ENCODE measurements at places on chromosomes 6 and 20.
A peak's percentile ranks its signal among the peaks of the same experiment; 100 is the strongest.

DNA sequence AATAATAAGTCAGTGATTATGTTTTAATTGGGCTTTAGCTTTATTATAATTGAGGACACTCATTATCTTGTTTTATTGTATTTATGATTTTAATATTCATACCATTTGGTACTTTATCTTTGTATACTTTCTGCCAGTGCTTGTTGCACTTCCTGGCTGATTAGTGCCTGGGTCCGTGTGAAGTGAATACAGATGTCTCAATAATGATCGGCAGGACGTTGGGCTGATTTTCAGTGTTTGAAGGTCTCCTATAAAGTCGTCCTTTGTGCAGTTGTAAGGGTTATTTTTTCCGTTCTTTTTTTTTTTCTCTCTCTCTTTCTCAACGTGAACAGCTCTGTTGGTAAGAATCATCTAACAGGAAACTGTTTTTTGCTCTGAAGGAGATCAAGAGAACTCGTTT lies 450.0 kb upstream of the POU3F2 start:
- DNase-seq: no peak

DNA sequence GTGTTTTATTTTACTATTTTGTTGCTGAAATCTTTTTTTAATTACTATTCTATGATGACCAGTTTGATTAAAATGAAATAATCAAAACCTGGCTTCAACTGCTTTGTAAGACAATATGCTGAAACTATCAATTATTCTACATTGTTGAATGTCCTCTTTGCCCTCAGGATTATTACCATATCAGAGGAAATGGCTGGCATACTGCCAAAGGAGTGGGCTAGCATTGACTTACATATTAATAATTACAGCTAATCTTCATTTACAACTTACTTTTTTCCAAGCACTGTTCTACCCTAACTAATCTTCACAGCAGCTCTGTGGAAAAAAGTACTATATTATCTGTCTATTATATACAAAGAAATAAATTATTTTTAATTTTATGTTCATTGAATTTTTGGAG lies 560.5 kb downstream of the BCKDHB start:
- DNase-seq: no peak

- DNase-seq: no peak
These were observed 733 bp downstream of the ZBTB22 start for GRCh38 chr6:33316603-33317418.

GRCh38 chr20:13262671-13263360 lies 41.7 kb downstream of the ISM1 start:
- DNase-seq: no peak

DNA sequence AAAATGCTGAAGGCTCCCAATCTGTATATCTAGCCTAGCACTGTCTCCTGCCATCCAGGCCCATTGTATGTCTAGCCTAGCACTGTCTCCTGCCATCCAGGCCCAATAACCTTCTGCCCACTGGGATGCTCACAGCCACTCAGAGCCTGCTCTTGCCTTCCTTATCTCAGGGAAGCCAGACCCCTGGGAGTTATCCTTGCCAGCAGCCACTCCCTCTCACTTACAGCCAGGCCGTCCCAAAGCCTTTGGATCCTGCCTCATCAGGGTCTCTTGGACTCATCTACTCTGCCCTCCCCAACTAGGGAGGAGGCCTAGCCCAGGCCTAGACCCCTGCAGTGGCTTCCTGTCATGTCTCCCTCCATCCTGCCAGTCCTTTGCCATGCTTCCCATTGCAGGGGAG lies 37.3 kb downstream of the KIF3B start:
- no peak for DNase-seq

DNA sequence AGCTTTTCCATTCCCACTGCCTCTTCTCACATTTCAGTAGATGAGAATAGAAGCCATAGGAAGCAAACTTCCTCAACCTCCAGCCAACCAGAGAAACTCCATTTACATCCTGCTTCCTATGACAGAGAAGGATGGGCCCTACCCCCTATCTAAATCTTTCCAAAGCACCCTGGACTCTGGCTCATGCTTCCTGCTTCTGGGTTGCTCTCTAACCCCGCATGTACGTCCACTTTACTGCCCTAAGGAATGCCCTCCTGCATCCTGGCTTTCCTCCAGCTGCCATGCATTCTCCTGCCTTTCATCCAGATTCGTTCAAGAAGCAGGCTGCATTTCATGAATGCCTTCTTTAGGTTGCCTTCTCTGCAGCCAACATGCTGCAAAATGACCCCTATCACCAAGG lies 91.9 kb downstream of the FAM217A start:
- DNase-seq: no peak

GRCh38 chr6:103516336-103516735 lies 1343.4 kb downstream of the HACE1 start:
- no peak for DNase-seq

GRCh38 chr6:47780510-47781356 lies 1.1 kb upstream of the OPN5 start:
- DNase-seq: no peak

- no peak for DNase-seq
These were observed 70.8 kb upstream of the DYNLRB1 start for GRCh38 chr20:34445177-34446065.

DNA sequence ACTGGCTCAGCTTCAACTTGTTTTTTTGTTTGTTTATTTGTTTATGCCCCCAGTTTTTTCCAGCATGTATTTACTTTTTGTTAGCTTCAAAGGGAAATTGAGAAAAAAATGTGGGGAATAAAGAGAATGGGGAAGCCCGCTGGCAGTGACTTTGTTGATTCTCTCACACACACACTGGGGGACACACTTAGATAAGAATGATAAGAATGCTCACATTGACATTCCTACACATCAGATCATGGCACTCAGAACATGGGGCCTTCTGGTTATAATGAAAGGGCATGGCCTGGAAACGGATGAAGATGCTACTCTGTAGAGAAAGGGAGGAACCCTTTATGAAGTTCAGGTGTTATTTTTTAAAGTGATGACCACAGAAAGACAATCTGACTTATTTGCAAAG lies 15.6 kb upstream of the DAAM2 start:
- DNase-seq: no peak

DNA sequence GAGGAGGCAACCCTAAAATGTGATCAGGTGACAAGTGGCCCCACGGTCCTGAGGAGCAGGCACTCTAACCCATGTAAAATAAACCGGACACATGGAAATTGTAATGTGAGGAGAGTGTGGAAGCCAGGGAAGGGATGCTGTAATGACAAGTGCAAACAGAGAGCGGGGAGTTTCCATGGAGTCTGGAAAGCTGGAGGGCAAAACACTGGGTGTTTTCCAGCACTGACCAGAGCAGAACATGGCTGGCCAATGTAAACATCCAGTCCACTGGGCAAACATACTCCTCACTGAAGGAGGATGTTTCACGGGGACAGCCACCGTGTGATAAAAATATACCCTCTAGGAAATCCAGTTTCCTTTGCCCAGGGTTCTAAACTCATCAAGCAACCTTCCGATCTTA lies 219.0 kb upstream of the JARID2 start:
- no peak for DNase-seq

- DNase-seq: no peak
These were observed 28.8 kb downstream of the KIZ start for GRCh38 chr20:21154692-21155091.

GRCh38 chr6:28218312-28219248 lies 6.5 kb upstream of the ZSCAN9 start:
- DNase-seq: no peak

DNA sequence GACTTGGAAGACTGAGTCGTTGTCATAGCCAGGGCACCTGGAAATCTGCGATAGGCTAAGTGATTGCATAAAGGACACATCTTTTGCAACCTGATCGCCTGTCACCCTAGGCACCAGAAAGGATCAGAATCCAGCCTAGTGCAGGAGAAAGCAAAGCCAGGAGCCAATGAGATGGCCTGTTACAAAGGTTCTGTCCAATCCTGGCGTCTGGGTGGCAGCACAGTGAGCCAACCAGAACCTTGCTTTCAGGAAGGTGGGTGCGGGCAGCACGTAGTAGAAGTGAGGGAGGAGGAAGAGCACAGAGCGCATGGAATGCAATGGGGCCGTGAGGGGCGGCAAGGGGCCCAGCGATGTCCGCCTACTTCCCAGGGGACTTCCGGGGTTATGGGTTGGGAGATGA lies 120.4 kb upstream of the GGTLC1 start:
- DNase-seq: peak; percentile 21

DNA sequence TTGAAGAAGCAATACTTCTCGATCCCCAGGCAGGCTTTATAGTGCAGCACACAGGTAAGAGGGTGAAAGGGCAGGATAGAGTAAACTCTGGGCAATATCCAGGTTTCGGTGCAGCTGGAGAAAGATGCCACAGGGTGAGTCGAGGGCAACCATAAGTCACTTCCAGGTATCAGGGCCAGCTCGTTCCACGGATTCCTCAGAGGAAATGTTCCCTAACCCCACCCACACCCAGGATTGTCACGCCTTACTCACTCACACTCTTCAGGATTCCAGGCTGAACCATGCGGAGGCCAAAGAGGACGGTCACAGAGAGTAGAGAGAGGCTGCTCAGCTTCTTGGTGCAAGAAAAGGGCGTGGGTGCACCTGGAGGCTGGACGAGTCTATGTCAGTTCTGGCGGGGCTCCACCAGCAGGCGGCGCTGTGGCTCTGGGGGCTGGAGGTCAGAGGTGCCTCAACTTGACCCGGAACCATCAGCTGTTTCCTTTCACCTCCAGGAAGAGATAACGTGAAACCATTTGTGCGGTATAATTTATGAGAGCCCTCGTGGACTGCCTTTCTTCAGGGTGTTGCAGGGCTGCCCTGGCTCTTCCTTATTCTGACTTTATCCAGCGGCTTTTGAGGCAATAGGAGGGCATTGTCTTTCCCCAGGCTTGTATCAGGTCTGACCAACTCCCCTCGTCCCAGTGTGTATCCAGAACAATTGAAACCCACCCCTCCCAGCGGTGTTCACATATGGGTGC lies 14.5 kb upstream of the WFDC12 start:
- peak; percentile 33 for DNase-seq

DNA sequence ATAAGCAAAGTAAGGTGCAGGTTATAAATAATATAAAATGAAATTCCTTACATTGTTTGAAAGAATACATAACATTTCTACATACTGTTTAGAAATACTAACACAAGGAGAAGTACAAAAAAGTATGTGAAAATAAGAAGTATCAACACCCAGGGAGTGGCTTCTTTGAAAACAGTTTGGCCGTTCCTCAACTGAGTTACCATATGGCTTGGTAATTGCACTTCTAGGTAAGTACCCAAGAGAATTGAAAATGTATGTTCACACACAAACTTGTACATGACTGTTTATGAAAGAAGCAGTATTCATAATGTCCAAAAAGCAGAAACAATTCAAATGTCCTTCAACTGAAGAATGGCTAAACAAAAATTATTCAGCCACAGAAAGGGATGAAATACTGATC lies 30.7 kb downstream of the PAK5 start:
- no peak for DNase-seq

- no peak for DNase-seq
These were observed 17.4 kb downstream of the HSPA12B start for GRCh38 chr20:3749689-3750531.

- no peak for DNase-seq
These were observed 59.7 kb downstream of the RBM38 start for GRCh38 chr20:57450931-57451330.

GRCh38 chr6:109008054-109008453 lies 86.6 kb downstream of the SESN1 start:
- no peak for DNase-seq

DNA sequence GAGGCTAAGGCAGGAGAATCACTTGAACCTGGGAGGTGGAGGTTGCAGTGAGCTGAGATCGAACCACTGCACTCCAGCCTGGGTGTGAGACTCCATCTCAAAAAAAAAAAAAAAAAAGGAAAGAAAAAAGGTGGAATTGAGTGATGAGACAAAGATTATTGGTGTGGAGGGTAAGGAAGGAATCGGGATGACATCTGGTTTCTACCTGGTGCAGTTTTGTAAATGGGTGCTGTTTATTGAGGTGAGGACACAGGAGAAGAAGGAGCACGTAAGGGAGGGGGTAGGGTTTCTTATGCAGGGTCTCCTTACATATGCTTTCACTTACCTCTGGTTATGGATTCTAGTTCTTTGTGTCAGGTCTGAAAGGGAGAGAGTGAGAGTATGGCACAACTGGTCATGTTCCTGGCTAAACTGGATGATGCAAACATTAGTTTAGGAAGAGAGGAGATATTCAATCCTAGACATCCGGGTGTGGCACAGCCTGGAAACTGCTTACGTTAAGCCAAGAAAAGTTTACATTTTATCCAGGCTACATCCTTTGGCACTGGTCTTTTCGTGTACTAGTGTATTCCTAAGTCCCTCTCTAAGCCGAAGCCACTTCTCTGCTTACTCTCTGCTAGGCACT lies 5.4 kb downstream of the RALY start:
- DNase-seq: no peak

DNA sequence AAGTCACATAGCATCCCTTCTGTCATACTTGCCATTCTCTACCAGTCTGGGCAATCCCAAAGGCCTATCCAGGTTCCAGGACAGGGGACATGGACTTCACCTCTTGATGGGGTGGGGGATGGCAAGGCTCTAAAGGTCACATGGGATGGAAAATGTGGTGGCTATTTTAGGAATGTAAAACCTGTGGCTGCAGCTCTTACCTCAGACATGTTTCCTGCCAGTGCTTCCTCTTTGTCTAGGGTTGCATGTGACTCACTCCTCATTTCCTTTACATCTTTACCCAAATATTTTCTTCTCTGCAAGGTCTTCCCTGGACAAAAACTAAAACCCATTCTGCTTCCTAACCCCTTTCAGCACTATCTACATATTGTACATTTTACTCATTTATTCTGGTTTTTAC lies 135.7 kb downstream of the BTBD3 start:
- DNase-seq: no peak

DNA sequence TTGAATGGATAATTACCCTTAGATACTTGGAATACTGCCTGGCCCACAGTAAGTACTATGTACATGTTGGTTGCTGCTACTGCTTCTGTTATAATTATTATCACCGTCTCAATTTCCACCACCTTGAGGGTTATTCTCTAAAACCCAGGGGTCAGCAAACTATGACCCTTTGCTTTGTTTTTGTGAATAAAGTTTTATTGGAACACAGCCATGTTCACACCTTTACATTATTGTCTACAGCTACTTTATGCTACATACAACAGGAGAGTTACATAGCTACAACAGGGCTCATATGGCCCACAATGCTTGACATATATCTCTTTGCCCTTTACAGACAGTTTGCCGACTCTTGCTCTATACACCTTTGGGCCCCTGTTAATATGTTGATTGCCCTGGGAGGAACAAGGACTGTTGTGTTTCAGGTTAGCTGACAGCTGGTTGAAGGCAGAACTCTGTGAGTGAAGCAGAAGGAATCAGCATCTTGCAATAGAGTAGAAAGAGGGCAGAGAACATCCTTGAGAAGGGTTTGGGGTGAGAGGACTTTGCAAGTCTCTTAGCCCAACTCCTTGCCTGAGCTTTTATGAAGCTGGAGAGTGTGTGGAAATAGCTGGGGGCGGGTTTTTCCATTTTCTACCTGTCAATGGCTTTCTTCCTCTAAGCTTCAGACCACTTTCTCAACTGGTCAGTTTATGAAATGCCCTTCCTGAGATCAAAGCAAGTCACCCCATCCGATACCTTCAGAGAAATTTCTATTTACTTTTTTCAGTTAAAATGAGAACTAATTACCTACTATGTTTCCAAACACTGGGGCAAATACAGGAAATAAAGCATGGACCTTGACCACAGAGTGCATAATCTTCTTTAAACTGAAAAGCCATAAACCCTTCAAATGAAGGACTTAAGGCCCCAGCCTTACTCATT lies 3.5 kb upstream of the MEP1A start:
- DNase-seq: no peak

GRCh38 chr6:65776332-65776731 lies 69.3 kb upstream of the EYS start:
- DNase-seq: no peak

- DNase-seq: no peak
These were observed 59.1 kb upstream of the C20orf144 start for GRCh38 chr20:33602826-33603590.

- DNase-seq: no peak
These were observed 430 bp upstream of the SOX18 start for GRCh38 chr20:64049878-64050260.
